ENCODE measurements at places on chromosomes 2 and 18.

- DNase-seq: no peak
These were observed 558 bp downstream of the FBXO41 start for GRCh38 chr2:73283545-73284295.

GRCh38 chr2:65626831-65627230, 194.4 kb upstream of the SPRED2 start:
- DNase-seq: no peak

- no peak for DNase-seq
These were observed 1246.3 kb upstream of the PIK3C3 start for GRCh38 chr18:40708726-40709125.

DNA sequence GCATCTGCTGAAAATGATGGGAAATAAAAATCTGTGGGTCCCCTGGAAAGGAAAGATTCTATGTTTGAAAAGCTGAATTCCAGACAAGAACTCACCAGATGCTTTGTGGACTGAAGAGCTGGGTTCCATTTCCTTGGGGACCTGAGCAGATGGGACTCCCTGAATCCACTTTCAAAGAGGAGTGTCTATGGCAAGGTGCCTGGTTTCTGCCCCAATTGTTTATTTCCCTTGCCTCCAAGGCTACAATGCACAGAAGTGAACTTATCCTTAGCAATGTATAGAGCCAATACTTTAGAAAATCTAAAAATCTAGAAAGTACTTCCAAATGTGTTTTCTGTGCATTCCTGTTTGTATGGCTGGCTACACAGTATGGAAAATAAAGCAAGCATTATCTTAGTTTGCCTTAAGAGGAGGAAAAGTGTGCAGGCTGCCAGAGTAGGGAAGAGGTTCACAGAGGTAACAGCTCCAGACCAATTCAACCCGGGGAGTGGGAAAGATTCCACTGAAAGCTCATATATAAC, 420.5 kb downstream of the NRXN1 start:
- DNase-seq: no peak

- no peak for DNase-seq
These were observed 35.2 kb downstream of the CENPO start for GRCh38 chr2:24828238-24828996.

DNA sequence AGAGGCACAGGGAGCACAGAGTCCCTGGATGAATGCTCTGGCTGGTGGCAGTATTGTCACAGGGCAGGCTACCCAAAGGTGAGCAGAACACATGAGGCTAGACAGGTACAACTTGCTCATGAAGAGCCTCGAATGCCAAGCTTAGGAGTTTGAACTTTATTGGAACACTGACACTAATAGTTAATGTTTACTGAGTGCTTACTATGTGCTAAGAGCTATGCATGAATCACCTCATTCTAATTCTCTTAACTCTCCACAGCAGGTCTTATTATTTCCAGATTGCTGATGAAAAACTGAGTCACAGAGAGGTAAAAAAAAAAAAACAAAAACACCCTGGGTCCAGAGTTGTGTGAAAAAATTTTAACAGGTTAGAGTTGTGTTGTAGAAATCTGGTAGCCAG, 6.1 kb upstream of the EMX1 start:
- DNase-seq: no peak

DNA sequence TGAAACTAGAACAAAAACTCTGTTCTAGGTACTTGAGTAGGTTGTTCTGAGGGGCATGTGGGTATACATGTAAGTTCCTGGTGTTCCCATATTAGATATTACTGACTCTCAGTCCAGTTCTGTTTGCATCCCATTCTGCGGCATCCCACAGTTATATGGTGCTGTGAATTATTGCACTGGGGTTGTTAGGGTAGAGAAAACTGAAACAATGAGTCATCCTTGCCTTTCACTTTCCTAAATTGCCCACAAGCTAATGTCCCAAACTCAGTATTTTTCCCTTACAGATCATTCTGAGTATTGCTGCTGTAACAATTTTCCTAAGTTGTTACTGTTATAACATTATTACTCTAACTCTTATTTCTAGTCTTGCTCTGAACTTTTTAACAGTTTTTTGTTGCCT, 3.0 kb downstream of the WDR75 start:
- no peak for DNase-seq

- DNase-seq: no peak
These were observed 72.8 kb downstream of the EDAR start for GRCh38 chr2:108916122-108916795.

DNA sequence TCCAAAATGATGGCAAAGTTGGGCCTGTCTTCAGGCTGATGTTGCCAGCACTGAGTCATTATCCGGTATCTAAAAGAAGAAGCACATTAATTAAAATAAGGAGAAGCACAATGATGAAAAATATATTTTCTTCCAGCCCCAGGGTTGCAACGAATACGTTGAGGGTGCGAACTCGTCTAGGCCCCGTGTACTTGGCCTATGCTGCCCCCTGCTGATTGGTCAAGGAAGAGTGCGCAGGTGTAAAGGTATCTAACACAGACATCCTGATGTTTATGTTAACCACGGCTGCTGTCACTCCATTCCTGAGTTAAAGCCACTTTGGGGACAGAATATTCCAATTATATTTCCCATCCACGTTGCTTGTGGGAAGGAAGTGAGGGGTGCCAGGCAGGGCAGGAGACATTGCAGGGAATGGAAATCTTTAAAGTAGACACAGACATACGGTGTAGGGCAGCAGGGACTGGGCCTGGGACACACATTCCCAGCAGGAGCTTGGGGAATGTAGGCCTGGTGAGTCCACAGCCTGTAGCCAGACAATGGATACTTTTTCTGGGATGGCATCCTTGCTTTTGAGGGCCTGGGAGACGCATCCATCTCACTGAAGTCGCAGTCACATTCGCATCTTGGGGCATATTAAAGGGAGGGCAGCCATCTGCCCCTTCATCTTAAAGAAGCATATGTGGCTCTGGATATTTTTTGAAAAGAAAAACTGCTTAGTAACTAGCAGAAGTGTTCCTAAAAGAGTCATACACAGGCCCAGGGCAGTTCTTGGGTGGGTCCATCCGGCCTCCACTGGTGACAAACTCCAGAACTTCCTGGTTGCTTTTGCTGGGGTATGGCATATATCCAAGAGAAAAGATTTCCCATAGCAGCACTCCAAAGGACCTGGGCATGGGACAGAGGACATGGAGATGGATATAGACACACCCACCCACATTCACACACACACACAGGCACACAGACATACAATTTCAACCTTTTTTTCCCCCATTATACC, 81.9 kb downstream of the CLIP4 start:
- DNase-seq: peak; percentile 50

DNA sequence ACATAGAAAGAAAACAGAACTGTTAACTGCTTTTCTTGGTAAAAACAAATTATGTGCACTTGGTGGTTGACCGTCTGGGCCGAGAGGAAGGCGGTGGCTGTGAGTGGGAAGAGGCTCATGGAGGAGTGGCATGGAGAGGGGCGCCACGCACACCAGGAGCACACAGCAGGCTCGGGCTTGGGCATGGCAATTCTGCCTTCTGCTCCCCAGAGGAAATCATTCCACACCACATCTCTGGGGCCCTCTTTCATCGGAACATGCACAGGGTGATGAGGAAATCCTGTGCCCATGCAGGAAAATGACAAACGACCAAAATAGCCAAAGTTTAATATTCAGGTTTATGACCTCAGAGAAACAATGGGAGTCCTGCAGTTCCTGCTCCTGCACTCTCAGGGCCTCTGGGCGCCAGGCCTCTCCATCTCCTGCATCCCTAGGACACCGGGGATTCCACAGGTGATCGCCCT, 26.4 kb downstream of the WDFY1 start:
- DNase-seq: no peak

GRCh38 chr2:81658227-81658626, 1353.7 kb upstream of the LRRTM1 start:
- no peak for DNase-seq

GRCh38 chr2:200585730-200586643, at the start of gene AOX1:
Gene AOX1, plus strand, starts transcription at chr2:200586014. Its CDS starts 95 bp downstream, at chr2:200586109.
- no peak for DNase-seq

GRCh38 chr18:46894124-46894523, 23.2 kb downstream of the PIAS2 start:
- DNase-seq: no peak

DNA sequence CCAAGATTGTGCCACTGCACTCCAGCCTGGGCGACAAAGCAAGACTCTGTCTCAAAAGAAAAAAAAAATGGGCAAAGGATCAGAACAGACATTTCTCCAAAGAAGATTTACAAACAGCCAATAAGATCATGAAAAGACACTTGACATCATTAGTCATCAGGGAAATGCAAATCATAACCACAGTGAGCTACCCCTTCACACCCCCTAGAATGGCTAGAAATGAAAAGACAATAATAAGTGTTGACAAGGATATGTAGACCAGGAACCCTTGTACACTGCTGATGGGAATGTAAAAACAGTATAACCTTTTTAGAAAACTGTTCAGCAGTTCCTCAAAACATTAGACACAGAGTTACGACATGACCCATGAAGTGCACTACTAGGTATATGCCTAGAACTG, 18.4 kb upstream of the MTERF4 start:
- no peak for DNase-seq

- DNase-seq: no peak
These were observed 136.9 kb downstream of the HDAC4 start for GRCh38 chr2:239263669-239264491.

GRCh38 chr2:72719416-72719815, 106.4 kb downstream of the EXOC6B start:
- DNase-seq: no peak

DNA sequence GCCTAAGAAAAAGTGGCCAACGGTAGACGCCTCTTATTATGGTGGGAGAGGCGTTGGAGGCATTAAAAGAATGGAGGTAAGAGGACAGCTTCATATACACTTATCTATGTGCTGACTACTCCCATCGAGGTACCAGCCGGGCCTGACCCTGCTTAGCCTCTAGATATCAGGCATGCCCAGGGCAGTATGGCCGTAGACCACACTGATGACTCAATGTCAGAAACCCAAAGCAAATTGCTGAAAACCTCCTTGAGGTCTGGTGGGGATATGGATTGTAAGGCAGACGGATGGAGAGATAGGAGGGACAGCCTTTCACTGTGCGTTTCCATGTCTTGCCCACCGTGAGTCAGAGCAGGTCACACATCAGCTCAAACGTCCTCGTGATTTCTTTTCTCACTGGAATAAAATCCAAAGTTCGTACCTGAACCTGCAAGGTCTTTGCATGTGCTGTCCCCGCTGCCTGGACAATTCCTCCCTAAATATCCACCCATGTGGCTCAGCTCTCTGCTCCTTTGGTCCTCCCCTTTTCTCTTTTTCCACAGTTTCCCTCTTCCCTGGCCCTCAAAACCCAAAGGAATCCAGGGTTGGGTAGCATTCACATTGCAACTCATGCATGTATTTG, 168.9 kb downstream of the ANTXR1 start:
- DNase-seq: no peak

GRCh38 chr2:13508671-13509070, 791.9 kb downstream of the TRIB2 start:
- DNase-seq: no peak

- no peak for DNase-seq
These were observed 683 bp downstream of the GBX2 start for GRCh38 chr2:236167297-236168109.

- no peak for DNase-seq
These were observed 156.1 kb upstream of the ID2 start for GRCh38 chr2:8525582-8526402.

GRCh38 chr2:54836477-54836876, 113.0 kb downstream of the EML6 start:
- DNase-seq: no peak

- no peak for DNase-seq
These were observed 33.7 kb downstream of the ATP9B start for GRCh38 chr18:79102886-79103285.

- DNase-seq: no peak
These were observed 138.7 kb downstream of the PTGR3 start for GRCh38 chr18:75070235-75070624.

DNA sequence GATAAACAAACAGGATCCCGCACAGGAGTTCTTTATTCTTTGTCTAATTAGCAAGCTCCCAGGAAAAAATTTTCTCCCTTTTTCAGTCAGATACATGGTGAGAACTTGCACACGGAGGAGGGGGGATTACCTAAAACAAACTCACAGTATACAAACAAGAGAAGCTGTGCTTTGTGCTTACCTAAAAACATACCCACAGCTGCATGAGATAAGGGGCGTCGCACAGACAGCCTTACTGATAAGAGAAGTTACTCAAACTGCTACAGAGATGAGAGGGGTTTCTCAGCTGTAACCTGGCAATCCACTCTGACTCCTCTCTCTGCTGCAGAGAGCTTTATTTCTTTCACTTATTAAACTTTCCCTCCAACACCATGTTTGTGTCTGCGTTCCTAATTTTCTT, 32.9 kb upstream of the ST3GAL5 start:
- DNase-seq: no peak

- no peak for DNase-seq
These were observed 109.1 kb downstream of the MYCN start for GRCh38 chr2:16049406-16049805.
